Progenitor cell of endocrine pancreas (in vitro differentiated cells): ENCODE measurements at places on chromosomes 3 and 15.

- DNase-seq = peak; percentile 76
Measured at GRCh38 chr3:46998121-46998851, 18.8 kb downstream of the NBEAL2 start.

DNA sequence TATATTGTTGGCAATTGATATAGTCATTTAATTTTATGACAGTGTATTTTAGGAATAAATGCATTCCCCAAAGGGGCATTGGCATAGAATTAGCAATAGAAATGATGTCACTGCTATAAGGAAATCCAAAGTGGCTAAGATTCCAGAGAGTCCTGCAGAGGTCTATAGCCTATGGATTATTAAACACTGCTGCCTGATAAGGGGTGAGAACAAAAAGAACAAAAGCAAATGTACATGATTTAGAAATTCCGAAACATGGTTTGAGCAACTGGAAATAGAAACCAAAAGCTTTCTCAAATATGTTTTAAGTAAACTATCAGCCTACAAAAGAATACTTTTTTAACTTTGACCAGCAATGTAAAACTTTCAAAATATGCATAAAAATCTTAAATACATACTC, 280.1 kb upstream of the RASGRP1 start:
- DNase-seq = no peak

- DNase-seq = no peak
Measured at GRCh38 chr15:67796196-67797127, 28.8 kb upstream of the SKOR1 start.

DNA sequence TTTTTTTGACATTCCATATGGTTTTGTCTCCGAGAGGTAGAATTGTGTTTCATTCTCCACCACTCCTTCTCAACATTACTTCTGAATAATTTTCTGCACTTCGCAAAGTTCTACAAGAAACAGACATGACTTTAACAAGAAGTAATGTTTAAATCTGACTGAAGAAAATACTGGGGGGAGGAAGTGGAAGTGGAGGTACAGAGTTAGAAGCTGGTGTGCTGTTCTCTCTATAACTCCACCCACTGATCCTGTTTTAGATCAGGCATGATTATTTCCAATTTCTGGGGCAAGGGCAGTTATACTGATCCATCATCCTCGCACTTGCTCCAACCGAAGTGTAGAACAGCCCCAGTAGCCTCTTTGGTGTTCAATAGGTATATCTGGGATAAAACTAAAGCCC, 9.2 kb upstream of the MCCC1 start:
- no peak for DNase-seq

GRCh38 chr3:99951701-99952100, 134.0 kb downstream of the CMSS1 start:
- no peak for DNase-seq

GRCh38 chr15:44670087-44670950, 6.9 kb upstream of the SPG11 start:
- DNase-seq = no peak

DNA sequence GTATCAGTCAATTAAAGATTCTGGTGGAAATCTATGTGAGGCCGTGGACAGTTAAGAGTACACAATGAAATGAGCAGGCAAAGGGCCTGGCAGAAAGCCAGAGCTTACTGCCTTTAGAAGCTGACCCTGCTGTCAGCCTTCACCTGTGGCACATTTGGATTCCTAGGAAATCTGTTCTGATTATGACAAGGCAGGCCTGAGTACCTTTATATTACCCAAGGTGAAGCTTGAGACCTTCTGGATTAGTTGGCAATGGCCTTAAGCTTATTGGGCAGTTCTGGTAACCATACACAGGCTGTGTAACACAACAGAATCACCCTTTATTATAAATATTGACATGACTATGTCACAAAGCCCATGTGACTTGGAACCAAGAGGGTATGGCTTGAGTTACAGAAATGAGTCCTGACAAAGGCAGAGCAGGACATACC, 43.2 kb downstream of the NBEAL2 start:
- no peak for DNase-seq

DNA sequence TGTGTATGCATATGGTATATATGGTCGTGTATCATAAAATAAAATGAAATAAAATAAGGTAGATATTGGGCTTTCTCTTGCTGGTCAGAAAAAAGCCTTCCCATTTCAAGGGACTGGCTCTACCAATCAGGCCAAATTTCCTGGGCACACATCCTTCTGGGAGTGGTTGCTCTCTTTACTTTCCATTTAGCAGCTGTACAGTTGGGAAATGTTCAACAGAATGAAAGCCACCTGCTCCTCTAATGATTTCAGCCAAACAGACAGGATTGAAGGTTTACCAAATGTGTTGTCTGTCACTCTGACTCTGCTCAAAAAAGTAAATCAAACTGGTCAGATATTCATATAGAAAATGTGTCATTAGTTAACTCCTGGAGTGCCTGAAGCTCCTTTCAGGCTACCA, 380.4 kb downstream of the ROBO2 start:
- no peak for DNase-seq

DNA sequence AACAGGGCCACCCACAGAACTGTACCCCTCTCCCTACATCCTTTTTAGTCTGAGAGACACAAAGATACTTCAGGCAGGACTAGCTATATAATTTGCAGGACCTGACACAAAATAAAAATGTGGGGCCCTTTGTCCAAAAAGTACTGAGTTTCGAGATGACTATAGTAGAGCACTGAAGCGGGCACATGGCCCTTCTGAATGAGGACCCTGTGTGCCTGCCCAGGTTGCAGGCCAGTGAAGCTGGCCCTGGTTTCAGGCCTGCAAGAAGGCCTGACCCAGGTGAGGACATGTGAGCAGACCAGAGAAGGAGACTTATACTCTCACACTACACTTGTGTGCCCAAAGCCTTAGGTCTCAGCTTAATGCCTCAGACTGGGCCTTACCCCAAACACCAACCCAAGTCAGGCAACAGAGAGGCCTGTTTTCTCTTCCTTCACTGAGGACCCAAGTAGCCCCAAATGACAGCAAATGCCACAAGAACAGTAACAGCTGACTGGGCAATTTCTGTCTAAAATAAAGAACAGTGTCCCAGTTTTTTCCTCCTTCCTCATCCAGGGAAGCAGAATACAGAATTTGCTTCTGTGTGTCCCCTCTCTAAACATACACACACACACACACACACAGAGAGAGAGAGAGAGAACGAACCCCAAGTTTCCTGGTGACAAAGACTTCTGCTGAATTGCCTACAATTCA, 100.9 kb upstream of the ARHGEF3 start:
- DNase-seq = no peak

DNA sequence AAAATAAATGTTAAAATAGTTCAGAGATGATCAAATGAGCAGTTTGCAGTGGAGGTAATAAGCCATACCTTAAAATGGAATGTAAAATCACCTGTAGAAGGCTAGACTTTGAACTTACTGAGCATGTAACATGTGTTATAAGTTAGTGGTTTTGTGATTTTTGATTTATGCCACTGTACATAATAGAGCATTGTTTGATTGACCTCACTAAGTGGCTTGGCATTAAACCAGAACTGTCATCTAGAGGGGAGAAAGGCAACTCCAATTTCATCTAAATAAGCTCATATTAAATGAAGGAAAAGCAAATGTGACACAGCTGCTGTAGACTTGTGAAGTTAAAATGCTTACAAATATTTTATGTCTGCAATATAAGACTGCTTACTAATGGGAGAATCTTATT, 387.9 kb downstream of the ZIC1 start:
- no peak for DNase-seq

GRCh38 chr3:52023101-52023770, 27.5 kb upstream of the RPL29 start:
- no peak for DNase-seq

GRCh38 chr15:38217191-38217595, 35.4 kb upstream of the SPRED1 start:
- DNase-seq = no peak

DNA sequence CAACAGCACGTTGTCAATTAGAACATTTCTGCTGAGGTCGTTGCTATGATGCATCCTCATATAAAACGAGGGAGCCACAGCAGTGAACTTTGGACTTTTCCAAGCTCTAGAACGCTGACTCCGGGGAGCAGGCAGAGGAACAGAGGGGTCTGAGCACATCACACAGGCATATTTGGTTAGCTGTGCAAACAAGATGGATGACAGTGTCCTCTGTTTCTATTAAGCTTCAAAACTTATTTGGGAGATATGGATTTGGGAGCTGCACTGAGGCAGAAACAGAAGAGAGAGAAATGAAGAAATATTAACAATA, 278.0 kb upstream of the TBL1XR1 start:
- DNase-seq = no peak

GRCh38 chr15:40232625-40233070, 6.2 kb upstream of the PAK6 start:
- DNase-seq = no peak

- no peak for DNase-seq
Measured at GRCh38 chr15:59244337-59244736, 37.7 kb downstream of the LDHAL6B start.

- DNase-seq = no peak
Measured at GRCh38 chr15:33526532-33526931, 215.8 kb downstream of the RYR3 start.

GRCh38 chr15:41862515-41863116, 24.0 kb downstream of the PLA2G4B start:
- no peak for DNase-seq

- DNase-seq = no peak
Measured at GRCh38 chr3:45848392-45848791, 6.5 kb upstream of the LZTFL1 start.

GRCh38 chr3:153679714-153680113, 441.5 kb upstream of the ARHGEF26 start:
- DNase-seq = no peak

- no peak for DNase-seq
Measured at GRCh38 chr3:133853925-133854227, 41.8 kb downstream of the RAB6B start.

- DNase-seq = no peak
Measured at GRCh38 chr3:149377408-149378364, at the start of gene TM4SF1. TM4SF1 (minus strand) TSS chr3:149377649; CDS start chr3:149377547, 102 bp downstream.

DNA sequence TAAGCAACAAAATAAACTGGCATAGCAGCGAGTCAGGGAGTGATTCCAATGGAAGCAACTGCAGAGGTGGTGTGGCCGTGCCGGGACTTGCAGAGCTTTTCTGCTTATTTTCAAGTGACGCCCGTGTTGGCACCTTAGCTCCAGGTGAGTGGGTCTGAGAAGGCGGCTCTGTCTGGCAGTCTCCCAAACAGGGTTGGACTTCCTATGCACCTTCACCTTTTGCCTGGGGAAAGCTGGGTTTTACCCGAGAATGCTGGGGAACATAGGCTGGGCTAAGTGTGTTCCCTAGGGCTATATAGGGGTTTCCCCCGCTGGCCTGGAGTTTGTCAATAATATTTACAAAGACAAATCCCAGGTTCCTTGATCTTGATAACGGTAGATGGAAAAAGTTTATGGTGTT, 179.9 kb upstream of the TBL1XR1 start:
- no peak for DNase-seq

DNA sequence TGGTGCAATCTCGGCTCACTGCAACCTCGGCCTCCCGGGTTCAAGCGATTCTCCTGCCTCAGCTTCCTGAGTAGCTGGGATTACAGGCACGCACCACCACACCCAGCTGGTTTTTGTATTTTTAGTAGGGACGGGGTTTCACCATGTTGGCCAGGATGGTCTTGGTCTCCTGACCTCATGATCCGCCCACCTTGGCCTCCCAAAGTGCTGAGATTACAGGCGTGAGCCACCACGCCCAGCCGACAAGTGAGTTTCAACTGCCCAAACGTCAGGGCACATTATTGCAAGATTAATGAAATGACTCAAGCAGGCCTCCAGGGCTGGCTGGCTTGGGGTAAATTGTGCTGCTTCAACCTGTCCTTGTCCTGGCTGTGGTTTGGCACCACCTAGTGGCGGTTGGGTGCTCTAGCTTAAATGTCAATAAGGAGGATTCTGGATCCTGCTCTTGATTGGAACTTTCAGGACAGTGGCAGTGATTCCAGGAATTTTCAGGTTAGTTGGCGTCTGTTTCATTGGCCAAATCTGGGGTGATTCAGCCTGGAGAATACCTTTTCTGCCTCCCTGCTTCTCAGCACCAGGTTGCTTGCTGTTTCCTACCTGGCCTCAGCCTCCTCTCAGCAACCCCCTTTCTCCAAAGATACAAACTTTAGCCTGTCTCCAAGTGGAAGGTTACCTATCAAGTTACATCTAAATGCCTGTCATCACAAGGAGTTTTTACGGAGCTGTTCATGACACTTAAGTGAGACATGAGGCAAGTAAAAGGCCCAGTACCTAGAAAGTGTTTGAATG, 32.4 kb upstream of the SACM1L start:
- DNase-seq = peak; percentile 74

- DNase-seq = no peak
Measured at GRCh38 chr3:154285221-154285620, 39.1 kb downstream of the DHX36 start.

DNA sequence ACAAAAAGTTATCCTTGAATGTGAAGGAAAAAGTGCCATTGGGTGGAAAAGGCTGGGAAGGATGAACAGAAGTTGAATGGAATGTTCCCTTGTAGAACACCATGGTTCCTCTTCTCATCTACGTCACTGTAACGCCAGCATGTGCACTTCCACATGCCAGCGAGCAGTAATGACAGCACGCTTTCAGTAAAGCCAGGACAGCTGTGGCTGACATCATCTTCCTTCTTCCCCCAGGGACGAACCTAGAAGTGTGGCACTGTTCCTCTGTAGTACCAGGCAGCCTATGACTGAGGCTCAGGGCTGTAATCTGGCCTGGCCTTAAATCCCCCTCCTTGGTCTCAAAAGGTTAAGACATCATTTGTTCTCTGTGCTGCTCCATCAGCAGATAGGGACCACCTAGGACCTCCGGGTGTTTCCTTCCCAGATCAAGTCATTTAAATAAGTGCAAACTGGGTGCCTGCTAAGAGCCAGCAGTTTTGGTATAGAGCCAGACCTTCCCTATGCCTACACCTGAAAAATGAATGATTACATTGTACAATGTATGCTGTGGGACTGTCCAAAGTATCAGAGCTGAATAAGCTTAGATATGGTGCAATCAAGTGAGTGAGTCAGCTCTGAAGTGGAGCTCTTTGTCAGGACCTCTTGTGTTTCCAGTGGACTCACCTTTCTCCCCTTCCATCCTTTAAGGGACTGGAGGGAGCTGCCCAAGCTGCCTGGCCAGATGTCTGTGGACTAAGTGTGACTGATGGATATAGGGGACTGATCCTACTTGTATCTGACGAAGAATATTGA, 5.6 kb upstream of the SRPRB start:
- DNase-seq = no peak

GRCh38 chr15:101558221-101558941, 68.9 kb upstream of the PCSK6 start:
- DNase-seq = no peak

DNA sequence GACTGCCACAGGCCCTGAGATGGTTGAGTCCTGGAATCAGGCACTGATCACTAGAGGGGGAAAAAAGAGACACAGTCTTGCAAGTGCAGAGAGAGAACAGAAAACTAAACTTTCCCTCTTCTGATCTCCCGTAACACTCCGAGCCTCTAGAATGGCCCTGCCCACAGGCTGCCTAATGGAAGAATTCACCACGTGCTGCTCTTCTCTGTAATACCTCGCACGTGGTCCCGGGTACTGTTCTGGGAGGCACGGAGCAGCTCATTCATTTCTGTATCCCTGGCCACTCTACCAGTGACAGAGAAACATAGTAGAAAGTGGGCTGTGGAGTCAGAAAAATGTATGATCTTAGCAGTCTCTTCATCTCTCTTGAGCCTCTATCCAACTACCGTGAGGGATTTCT, 30.4 kb downstream of the VGLL4 start:
- DNase-seq = no peak

GRCh38 chr3:58164199-58164879, 46.4 kb downstream of the DNASE1L3 start:
- no peak for DNase-seq

- DNase-seq = no peak
Measured at GRCh38 chr3:151896246-151897012, 23.0 kb downstream of the SUCNR1 start.

GRCh38 chr3:14925729-14926591, 21.4 kb upstream of the NR2C2 start:
- DNase-seq = no peak
